ENCODE measurements at places on chromosomes 1 and 21. TPM values are rescaled to one million over a fixed set of nuclear protein-coding genes. Genes with fewer than 3 reads are reported as not detected.

- no peak overlapping the region for H3K4me3 ChIP-seq
- DNase-seq = no peak
- H3K36me3 ChIP-seq = no peaks in the 10 kb centered on the region
- no peaks in the 10 kb centered on the region for H3K4me1 ChIP-seq
- no peak overlapping the region for H3K27ac ChIP-seq
- H3K27me3 ChIP-seq = no peaks in the 10 kb centered on the region
Measured at GRCh38 chr1:227416156-227416830, 98.0 kb upstream of the CDC42BPA start.

DNA sequence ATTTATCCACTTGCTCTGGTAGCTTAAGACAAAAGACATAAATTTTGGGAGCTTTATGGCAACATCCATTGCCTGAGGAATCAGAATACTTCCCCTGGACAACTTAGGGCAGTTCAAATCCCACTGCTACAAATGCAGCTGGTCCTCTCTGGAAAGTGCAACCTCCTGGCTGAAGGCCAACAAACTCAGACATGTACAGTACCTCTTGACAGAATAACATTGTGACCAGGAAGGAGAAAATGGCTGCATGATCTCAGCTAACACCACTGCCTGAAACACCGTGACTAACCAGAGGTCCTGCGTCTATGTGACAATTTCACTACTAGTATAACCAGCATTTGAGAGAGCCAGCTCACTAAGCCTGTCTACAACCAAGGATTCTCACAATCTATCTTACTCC, 218.9 kb downstream of the CRB1 start:
- no peaks in the 10 kb centered on the region for H3K4me1 ChIP-seq
- DNase-seq = no peak

DNA sequence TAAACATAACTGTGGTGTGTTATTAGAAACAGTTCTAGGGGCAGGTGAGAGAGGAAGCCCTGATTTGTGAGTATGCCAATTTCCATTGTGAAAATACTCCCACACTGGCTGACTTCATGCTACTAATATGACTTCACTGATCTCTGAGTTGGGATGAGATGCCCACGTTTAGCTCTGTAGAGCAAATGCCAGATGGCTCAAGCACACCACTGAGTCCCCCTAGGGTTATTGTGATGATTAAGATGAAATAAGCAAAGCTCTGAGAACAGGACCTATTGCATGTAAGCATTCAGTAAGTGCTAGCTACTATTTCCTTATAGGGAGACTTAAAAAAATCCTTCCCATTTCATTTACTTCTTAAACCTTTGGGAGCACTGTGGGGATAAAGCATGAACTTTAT, 117.6 kb downstream of the CENPF start:
- H3K36me3 ChIP-seq = no peaks in the 10 kb centered on the region
- H3K27me3 ChIP-seq = no peaks in the 10 kb centered on the region
- no peak for DNase-seq
- H3K27ac ChIP-seq = no peak overlapping the region

DNA sequence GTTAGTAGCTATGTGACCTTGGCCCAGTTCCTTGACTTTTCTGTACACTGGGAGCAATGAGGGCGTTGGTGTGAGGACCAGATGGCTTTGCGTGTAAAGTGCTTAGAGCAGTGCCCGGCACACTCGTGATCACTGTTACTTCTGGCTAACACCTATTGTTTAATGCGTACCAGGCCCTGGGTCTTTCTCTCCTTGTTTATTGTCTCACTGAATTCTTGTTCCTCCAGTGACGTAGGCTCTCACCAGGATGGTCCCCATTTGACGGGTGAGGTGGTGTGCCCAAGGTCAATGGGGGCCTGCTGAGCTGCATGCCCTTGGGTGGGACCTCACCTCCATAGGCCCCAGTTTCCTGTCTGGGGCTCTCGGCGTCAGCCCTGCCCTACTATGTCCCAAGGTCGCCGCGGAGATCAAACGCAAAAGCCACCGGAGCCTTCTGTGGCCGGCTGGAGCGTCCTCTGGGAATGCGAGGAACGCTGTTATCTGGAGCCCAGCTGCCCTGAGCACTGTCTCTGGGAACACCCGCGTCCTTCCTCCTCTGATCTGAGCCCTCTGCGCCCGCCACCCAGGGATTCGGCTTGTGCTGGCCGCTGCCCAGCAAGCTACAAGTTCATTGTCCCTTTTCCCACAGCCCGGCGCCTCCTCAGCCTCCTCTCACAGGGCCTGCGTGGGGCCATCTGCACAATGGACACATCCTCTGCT, 28.9 kb downstream of the ALPL start:
- no peak overlapping the region for H3K4me3 ChIP-seq
- no peaks in the 10 kb centered on the region for H3K36me3 ChIP-seq
- no peaks in the 10 kb centered on the region for H3K27me3 ChIP-seq
- no peak for DNase-seq

TXNIP gene
- total RNA-seq = 15.2 TPM

- no peak overlapping the region for H3K4me3 ChIP-seq
- H3K4me1 ChIP-seq = no peaks in the 10 kb centered on the region
- H3K27me3 ChIP-seq = peaks cover 9% of the 10 kb centered on the region
- H3K36me3 ChIP-seq = no peaks in the 10 kb centered on the region
- no peak overlapping the region for H3K27ac ChIP-seq
Measured at GRCh38 chr1:233719655-233720341, 105.9 kb downstream of the KCNK1 start.

DNA sequence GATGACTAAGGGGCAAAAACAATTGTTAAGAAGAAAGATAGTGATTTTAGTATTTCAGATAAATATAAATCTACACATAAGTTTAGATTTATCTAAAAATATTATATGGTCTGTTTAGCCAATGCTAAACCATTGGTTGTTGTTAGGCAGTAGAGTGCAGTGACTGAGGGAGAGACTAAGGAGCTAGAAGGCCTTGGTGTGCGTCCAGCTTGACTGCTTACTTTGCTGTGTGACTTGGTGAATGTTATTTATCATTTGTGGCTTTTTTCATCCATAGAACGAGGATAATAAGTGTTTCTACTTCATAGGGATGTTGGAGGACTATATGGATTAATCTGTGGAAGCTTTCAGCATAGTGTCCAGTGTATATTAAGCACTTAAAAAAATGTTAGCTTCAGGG, 264.7 kb upstream of the C1orf105 start:
- H3K4me1 ChIP-seq = no peaks in the 10 kb centered on the region
- H3K36me3 ChIP-seq = no peaks in the 10 kb centered on the region
- no peak overlapping the region for H3K4me3 ChIP-seq
- H3K27ac ChIP-seq = peak overlapping the region; percentile 52

Measured in Panc1 (cell line).